ENCODE measurements at places on chromosomes 6 and 20. TPM values are rescaled to one million over a fixed set of nuclear protein-coding genes. Genes with fewer than 3 reads are reported as not detected.

The TUBB2B gene
- 15.8 TPM for total RNA-seq

The GINS1 gene
- total RNA-seq, result 33.5 TPM

The MICB gene
- total RNA-seq, result 6.5 TPM

The TSBP1 gene
- not detected for total RNA-seq

The KIF25 gene
- total RNA-seq, result not detected

The CTAGE9 gene
- not detected for total RNA-seq

The ENPP1 gene
- 1.0 TPM for total RNA-seq

The RNF5 gene
- total RNA-seq, result 43.6 TPM

The HTR1E gene
- total RNA-seq, result not detected

The TAGAP gene
- total RNA-seq, result not detected

The C6orf132 gene
- 3.7 TPM for total RNA-seq

The ABRACL gene
- total RNA-seq, result 47.5 TPM

The HLA-DRB5 gene
- total RNA-seq, result not detected

The MMP24 gene
- 26.7 TPM for total RNA-seq

The BPIFB1 gene
- 0.05 TPM for total RNA-seq

The FKBP1C gene
- total RNA-seq, result 2.1 TPM
